ENCODE measurements at places on chromosomes 2 and 18.

- DNase-seq = no peak
Measured at GRCh38 chr2:149167941-149168340, 129.4 kb downstream of the LYPD6B start.

DNA sequence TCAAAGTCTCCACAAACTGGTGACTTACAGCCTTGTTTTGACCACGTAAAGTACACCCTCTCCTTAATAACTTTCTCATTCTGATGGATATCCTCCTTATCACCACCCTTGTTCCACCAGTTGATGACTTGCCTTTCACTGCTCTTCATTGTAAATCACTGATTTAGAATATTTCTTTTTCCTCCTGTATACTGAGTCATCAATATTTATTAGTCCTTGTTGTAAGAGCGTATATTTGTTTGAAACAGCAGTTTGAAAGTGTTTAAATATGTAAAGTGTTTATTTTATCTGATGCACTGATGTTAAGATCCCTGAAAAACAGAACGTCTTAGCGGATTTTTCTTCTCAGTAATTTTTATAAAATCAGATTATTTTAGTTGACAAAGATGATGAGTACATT lies 34.2 kb upstream of the DYSF start:
- DNase-seq = no peak

- DNase-seq = no peak
Measured at GRCh38 chr2:25567406-25567805, 106.0 kb downstream of the DTNB start.

- no peak for DNase-seq
Measured at GRCh38 chr18:32891797-32892196, 119.0 kb upstream of the KLHL14 start.

DNA sequence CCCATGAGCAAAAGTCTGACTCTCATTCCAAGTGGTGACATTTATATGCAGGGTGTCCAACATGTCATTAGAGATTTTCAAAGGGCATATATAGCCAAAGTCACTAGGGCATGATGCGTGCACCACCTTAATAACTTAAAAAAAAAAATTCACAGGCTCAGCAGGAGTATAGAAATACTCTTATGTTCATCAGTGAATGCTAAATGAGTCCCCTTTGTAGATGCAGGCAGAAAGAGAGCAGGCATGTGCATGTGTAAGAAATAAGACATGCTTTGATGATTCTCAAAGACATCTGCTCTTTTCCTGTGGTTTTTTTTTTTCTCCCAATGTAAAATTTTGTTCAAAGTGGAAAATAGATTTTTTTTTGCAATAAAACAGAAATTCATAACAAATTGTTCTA lies 112.3 kb upstream of the AQP4 start:
- no peak for DNase-seq

GRCh38 chr2:59936048-59936447 lies 617.4 kb downstream of the BCL11A start:
- no peak for DNase-seq

GRCh38 chr18:57953883-57954282 lies 90.1 kb upstream of the NEDD4L start:
- DNase-seq = no peak

- DNase-seq = no peak
Measured at GRCh38 chr2:222468346-222468745, 44.0 kb downstream of the SGPP2 start.

- no peak for DNase-seq
Measured at GRCh38 chr2:236512902-236513435, 56.7 kb upstream of the ACKR3 start.

- no peak for DNase-seq
Measured at GRCh38 chr2:232174662-232175061, 203.9 kb upstream of the ALPP start.

DNA sequence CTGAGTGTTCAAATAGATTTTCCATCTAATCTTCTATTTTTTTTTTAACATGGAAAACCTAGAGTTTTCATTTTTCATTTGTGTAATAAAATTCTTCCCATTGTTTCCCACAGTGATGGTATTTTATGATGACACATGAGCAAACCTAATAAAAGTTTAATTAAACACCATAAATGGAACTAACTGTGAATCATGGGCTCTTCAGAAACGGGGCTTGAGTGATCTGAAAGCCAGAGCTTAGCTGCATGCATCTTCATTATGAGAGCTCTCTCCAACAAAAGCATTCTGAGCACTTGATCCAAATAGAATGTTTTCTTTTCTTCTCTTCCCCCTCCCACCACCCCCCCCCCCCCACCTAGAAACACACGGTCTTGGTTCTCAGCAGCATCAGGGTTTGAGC lies 82.1 kb upstream of the REV1 start:
- DNase-seq = no peak

DNA sequence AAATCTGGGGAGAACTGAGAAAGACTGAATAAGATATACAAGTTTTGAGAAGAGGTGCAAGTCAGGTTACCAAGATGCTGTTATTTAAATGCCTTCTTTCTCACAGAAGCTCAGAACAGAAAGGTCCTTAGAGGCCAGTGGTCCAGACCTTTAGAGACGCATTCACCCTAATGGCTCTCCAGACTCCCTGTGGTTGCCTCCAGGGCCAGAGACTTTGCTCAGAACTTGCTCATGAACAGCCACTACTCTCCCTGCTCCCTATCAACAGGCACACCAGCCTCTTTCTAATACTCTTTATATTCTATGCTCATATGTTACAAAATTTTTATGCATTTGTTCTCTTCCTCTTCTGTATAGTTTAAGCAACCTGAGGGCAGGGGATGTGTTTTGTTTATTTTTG lies 349.0 kb upstream of the TNP1 start:
- no peak for DNase-seq

DNA sequence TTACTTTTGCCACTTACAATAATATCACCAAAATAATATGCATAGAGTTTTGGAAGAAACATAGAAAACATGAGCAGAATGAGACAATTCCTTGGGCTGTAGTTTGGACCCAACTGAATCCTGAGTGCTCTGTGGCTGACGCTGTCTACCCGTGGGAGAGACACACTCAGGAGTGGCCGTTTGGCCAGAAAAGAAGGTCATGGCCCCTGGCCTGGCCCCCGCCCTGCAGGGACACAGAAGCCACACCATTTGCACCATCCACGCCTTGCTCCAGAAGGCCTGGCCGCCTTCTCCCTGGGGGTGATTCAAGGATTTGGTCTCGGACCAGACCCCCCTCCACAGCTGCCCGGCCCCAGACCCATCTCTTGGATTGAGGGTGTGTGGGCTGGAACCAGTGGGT lies 6.4 kb upstream of the D2HGDH start:
- no peak for DNase-seq

DNA sequence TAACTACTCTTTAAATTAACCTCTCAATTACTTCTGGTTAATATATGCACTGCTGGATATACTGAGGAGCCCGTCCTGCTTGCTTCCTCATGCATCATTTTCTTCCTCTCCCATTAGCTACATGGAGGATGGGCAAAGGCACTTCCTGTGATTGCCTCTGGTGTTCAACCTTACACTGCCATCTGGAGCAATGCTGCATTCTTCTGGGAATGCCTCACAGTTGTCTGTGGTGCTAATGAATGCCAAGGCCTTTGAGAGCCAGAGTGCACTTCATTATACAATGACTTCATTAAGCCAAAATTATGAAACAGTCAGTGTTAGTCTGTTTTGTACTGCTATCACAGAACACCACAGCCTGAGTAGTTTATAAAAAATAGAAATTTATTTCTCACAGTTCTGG lies 134.8 kb upstream of the DOCK10 start:
- no peak for DNase-seq

DNA sequence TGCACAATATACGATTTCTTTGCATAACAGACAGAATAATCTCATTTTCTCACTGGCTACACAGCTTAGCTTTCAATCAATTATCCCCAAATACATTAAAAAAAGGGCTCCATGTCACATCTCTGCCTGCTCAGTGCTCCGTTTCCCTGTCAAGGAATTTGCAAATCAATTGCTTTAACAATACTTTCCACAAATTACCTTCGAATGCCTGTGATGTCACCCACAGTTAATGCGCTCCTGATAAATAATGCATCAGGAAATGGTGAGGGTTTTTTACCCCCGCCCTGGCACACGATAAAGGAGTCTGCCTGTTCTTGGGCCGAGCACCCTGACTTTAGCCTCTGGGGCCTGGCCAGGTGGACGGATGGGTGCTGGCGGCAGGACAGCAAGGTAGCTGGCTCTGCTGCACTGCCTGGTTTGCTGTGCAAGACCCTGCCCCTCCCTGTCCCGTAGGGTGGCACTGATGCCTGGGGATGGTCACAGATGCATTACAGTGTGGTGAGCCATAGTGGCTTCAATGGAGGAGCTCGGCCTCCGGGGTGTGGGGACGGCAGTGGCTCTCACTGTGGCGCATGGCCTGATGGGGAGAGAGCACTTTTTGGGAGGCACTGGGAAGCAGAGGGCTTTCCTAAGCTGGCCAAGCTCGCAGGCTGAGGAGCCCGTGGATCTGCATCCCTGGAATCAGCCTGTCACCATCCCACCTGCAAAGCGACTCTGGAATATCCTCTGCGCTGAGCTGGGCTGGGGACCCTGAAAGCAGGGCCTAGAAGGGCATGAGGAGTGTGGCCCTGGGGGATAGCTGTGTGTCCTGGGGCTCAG lies 88.3 kb upstream of the HS6ST1 start:
- DNase-seq = no peak

GRCh38 chr18:79749251-79750191 lies 48.2 kb upstream of the KCNG2 start:
- no peak for DNase-seq

GRCh38 chr18:61727241-61728193 lies 165.3 kb downstream of the RNF152 start:
- no peak for DNase-seq

- DNase-seq = no peak
Measured at GRCh38 chr2:240507778-240508251, 50.0 kb downstream of the ANKMY1 start.

DNA sequence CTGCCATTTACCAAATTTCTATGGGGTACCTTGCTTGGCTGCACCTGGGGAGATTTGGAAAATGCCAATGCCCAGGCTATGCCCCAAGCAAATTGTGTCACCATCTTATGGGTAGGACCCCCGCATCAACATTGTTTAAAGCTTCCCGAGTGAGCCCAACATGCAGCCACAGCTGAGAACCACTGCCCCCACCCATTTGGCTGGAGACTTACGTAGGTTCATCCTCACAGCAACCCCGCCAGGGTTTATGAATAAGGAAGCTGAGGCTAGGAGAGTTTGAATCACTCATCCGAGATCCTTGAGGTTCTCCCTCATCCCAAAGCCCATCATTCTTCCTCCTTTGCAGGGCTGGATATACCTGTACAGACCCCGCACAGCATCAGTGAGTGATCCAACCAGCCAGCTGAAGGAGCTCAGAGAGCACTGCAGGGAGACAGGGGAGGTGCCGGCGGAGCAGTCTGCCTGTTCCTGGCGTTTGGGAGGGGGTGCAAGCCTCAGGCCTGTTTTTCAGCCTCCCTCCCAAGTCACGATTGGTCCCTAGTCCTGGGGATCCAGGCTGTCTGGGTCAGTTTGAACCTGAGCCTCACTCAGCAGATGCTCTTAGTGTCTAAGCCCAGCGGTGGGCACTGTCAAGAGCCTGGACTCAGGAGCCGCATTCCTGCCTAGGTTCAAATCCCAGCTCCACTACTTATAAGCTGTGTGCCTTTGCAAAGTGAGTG lies 164.9 kb downstream of the SMAD7 start:
- DNase-seq = no peak

DNA sequence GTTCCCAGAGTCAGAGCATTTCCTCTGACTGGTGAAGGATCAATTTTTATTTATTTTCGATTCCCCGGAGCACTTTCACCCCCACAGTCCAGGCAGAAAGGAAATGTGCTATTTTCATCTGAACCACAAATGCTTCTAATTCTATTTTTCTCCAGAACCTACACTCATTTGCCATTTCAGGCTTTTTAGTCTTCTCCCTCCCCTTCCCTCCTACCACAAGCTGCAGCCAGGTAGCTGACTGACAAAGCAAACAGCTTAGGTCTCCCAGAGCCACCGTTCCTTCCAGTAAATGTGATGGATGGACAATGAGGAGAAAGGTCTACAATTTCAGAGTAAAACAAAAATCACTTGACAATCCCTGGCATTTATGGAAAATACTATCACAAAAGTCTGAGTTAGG lies 76.9 kb downstream of the KLF7 start:
- DNase-seq = no peak

- DNase-seq = no peak
Measured at GRCh38 chr2:44275927-44276303, 635 bp downstream of the SLC3A1 start.

DNA sequence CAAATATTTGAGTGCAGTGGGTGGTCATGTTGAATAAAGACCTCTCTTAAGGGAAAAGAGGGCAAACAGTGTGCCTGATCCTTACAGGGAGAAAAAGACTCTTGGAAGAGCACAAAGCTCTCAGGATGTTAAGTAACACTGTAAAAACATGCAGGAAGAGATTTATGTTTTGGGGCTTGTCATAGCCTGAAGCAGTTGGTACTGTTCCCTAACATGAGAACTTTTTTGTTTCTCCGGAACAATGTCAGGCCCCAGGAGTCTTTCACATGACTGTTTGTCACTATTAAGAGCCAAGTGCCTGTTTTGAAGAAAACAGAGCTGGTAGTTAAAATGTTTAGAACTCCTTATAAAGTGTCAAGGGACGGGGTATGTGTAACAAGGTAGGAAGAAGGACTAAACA lies 83.7 kb upstream of the B3GNT2 start:
- DNase-seq = no peak

DNA sequence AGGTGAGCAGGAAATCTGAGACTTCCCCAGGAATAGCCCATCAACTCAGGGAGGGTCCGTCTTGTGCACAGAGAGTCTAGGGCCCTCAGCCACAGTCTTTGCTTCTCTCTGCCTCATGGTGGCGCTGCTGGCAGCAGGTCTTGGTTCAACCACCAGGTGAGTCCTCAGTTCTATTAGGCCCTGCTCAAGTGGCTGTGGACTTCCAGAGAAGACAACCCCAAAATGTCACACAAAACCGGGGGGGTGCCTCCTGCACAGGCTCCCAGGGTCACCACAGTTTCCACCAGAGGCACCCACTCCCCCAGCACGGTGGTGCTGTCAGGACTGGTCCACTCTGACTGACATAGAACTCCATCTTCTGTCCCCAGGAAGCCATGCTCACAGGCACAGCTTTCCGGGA lies 2.4 kb upstream of the CHRNG start:
- DNase-seq = peak; percentile 11

GRCh38 chr2:106065983-106066820 lies 127.9 kb downstream of the UXS1 start:
- no peak for DNase-seq

GRCh38 chr2:18149660-18150246 lies 271.3 kb downstream of the KCNS3 start:
- DNase-seq = peak; percentile 38

DNA sequence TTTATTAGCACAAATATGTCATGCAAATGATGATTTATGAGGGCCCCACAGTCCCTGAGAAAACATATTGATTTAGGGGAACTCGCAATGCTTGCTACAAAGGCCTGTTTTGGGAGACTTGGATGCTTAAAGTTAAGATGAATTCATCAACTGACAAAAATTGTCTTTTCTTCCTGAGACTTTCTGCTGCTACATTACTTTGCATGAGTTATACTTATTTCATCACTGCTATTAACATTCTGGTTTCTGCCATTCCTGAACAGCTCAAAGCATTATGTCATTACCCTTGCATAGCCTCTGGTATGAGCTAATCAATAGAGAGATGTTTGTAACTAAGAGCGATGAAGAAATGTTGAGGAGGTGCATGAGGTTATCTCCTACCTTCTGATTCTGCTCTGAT lies 74.4 kb downstream of the SOX11 start:
- DNase-seq = no peak

Data from NCI-H1930 (cell line).